ENCODE measurements at places on chromosomes 4 and X.

GRCh38 chr4:37440501-37440900 lies 196.0 kb downstream of the NWD2 start:
- DNase-seq = no peak

- DNase-seq = peak; percentile 76
These were observed 9.6 kb upstream of the CHRNA9 start for GRCh38 chr4:40325406-40326019.

- no peak for DNase-seq
These were observed 34.8 kb downstream of the CCNQ start for GRCh38 chrX:153564047-153564606.

DNA sequence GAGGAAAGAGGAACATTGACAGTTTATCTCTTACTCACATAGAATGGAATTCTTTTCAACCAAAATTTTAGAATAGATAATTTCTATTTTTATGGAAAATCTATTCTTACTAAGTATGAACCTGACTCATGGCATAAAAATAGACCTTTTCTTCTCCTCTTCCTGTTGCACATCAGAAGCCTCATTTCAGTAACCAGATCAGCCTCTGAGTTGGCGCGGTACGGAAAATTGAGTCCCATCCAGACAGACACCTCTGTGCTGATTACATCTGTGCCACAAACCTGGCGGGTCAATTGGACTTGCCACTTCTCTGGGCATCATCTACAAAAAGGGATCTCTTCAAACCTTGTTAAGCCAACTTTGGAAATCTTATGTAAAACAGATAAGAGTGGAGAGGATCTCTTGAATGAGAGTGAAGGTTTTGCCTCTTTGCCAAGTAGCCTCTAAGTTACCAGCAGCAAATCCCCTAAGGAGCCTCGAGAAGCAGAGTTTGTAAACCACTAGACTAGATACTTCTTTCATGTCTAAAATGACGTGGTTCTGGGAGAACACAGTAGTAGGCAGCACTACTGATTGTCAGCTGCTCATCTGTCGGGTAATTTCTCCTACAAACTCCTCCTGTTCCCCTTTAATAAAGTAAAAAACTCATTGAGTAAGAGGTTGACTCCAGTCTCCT lies 37.4 kb downstream of the TENM3 start:
- no peak for DNase-seq

DNA sequence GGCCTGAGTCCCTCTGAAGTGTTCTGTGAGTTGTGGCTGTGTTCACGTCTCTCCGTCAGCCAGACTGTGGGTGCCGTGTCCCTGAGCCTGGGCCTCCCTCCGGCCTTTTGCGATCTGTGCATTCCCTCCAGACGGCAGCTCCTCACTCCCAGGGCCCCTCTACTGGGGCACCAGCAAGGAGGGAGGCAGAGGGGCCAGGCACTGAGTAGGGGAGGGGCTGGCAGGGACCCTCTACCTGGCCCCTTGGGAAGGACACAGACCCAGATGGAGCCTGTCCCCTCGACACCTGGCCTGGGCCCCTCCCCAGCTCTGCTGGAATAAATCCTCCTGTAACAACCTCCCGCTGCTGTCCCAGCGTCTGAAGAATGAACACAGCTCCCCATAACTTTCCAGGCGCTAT lies 110.0 kb upstream of the NKX1-1 start:
- no peak for DNase-seq

GRCh38 chr4:47032405-47033106 lies 1.2 kb downstream of the GABRB1 start:
- peak; percentile 7 for DNase-seq

- peak; percentile 13 for DNase-seq
These were observed 287.0 kb upstream of the RASGEF1B start for GRCh38 chr4:81758574-81759264.

DNA sequence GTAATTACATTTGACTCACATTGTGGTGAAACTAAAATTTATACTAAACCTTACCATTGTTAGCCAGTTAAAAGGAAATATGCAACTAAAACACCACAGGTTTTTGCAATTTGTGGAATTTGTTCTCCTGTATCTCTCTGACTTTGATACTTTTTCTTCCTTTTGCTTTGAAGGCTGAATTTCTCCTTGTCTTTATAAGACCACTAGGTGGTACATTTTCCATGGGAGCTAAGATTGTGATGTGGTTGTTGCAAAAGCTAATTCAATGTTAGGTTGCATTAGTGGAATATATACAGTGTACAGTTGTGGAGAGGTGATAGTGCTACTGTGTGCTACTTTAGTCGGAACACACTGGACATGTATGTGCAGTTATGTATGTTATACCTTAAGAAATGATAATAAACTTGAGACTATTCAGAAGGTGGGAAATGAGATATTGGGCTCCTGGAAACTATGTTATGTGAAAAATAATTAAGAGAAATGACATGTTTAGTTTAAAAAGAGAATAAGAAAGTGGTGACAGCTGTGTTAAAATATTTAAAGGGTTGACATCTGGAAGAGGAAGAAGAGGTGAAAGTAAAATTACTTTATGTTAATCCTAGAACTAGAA lies 70.3 kb downstream of the ARL9 start:
- peak; percentile 42 for DNase-seq
